ENCODE measurements at places on chromosomes 3 and 15.
A peak's percentile ranks its signal among the peaks of the same experiment; 100 is the strongest.

GRCh38 chr3:192928720-192929119 lies 11.1 kb upstream of the MB21D2 start:
- DNase-seq = no peak

GRCh38 chr3:123805504-123805903 lies 78.6 kb downstream of the MYLK start:
- DNase-seq = no peak

DNA sequence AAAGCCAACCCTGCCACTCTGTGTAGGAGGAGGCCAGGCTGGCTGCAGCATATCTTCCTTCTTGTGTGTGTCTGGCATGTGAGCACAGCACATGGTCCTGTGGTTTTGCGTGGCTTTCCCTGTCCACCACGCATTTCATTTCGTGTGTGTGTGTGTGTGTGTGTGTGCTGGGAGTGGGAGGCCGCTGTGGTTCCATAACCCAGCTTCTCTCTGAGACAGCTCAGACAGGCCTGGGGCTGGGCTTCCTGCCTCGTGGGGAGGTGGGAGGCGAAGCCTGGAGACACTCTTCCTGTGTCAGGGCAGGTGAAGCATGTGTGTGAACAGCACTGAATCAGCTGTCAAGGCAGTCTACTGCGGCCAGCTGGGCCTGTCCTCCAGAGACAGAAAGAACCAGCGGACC lies 16.0 kb upstream of the MRPS22 start:
- DNase-seq = no peak

- no peak for DNase-seq
Measured at GRCh38 chr15:29139540-29140459, 129.8 kb downstream of the NSMCE3 start.

GRCh38 chr3:14125193-14126016 lies 553 bp downstream of the TMEM43 start:
- peak; percentile 43 for DNase-seq

DNA sequence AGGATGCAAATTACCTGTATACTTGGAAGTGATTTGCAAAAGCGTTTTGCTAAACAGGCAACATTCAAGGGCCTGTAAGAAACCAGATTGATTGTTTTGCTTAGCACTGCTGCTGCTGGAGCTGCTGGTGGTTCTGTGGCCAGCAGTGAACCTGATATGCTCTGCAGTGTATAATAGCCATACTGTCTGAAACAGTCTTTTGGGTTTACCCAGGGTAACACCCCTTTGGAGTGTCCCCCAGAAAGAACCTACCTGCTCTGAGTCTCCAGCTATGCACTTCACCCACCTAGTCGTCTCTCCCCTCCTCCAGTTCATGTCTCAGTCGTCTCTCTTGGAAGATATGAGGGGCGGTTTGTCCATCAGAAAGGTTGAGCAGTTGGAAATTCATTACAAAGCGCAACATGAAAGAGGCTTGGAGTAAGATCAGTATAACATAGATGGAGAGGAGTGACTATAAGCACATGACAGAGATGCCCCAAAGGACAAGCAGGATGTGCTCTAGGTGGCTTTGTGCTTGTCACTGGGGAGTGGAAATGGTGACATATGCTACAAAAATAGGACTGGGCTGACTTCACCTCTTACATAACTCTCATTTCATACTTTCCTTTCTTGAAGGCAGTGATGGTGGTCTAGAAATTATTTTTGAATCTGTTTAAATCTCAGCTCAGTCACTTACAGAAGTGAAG lies 3.8 kb downstream of the MKRN2 start:
- DNase-seq = no peak

GRCh38 chr15:39506146-39506545 lies 74.7 kb upstream of the THBS1 start:
- DNase-seq = no peak

DNA sequence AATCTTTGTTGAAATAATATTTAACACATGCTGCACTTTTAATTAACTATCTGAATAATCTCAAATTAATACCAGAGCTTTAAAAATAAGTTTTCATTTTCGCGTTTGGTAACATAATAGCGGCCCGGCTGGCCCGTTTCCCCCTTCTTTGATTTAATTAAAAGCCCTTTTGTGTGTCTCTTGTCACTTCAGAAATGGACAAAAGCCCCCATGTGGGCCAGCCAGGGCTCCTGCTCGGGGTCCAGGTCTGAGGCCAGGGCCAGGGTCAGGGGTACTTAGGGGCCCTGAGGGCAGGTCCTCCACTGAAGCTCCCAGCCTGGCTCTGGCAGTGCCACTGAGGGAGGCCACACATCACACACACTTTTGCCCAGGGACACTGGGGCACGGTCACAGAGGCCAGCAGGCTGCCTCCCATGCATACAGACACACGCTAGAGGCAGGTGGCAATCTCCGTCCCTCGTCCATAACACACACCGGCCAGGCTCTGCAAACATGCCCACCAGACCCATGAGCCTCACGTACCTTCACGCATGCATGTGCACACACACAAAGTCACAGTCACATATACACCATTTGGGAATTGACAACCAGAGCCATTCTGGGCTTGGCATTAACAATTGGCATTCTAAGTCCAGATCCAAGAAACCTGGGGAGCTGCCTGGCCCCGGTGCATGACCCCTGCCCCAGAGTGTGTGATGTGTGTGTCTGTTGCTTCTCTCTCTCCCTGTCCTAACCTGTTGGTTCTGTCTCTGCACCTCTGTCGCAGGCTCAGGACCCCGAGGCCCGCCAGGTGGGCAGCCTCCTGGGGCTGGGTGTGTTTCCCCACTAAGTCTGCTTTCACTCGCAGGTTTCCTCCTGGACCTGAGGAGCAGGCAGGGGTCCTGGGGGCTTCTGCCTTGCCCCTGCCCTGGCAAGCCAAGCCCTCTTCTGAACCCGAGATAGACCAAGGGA lies 38.5 kb downstream of the DNAJB8 start:
- no peak for DNase-seq

- DNase-seq = no peak
Measured at GRCh38 chr3:193826159-193826795, 233.3 kb downstream of the OPA1 start.

GRCh38 chr15:74242441-74243185 lies 6.5 kb downstream of the CCDC33 start:
- DNase-seq = no peak

DNA sequence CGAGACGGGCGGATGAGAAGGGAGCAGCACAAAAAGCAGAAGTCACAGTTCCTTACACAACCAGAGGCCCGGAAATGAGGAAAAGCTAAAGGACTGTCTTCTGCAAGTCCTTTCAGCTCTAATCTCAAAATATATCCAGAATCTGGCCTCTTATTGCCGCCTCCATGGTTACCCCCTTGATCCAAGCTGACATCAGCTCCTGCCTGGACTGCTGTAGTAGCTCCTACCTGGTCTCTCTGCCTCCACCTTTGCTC lies 324.0 kb upstream of the ROPN1 start:
- no peak for DNase-seq

DNA sequence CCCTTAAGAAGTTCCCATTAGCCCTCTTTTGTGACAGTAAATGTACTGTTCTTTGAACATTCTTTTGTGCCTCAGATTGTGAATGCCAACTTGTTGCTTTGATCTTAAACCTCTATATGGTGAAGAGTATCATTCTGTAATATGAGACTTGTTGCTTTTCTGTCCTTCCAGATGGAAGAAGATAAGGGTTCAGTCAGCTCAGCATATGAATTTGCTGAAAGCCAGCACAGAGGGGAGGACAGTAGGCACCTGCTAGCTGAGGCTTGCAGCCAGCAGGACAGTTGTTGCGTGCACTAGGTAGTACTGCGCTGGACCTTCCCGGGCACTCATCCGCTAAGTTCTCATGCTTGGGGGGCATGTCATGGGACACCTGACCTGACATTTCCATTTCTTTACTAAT lies 74.7 kb downstream of the DCUN1D1 start:
- DNase-seq = no peak

GRCh38 chr3:125137358-125138033 lies 75.1 kb downstream of the SLC12A8 start:
- no peak for DNase-seq

DNA sequence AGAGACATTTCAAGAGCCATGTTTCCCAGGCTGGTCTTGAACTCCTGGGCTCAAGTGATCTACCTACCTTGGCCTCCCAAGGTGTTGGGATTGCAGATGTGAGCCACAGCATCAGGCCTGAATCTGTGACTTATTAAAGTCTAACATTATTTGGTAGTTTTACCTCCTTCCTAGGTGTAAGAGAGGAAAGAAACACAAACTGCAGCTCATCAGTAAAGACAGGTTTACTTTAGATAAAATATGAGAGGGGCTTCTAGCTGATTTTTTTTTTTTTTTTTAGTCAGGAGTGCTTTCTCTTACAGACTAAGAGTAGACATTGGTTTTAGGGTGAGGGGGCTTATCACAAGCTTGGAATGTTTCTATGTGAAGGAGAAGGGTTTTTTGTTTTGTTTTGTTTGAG lies 63.9 kb upstream of the RNU6-1 start:
- DNase-seq = no peak

DNA sequence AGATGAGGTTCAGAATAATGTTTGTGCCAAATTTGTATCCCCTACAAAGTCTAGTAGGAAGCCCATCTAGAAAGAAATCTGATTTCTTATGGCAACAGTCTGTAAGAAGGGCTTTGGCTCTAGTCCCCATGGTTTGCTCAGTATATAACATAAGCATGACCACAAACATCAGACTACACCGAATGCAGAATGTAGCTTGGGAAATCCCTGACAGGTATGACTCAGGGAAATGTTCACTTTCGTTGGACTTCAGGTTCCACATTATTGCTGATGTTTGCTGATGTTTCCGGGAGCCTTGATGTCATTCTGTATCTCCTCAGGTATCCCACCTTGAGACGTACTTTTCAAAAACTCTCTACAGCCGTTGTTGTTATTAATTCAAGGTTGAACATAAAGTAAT lies 304.4 kb upstream of the TGFBR2 start:
- DNase-seq = no peak

GRCh38 chr3:75687323-75687722 lies 23.2 kb downstream of the FRG2C start:
- DNase-seq = no peak

- no peak for DNase-seq
Measured at GRCh38 chr15:74041311-74041756, 41.0 kb downstream of the GOLGA6A start.

- DNase-seq = no peak
Measured at GRCh38 chr15:72096796-72097195, 21.2 kb downstream of the MYO9A start.

DNA sequence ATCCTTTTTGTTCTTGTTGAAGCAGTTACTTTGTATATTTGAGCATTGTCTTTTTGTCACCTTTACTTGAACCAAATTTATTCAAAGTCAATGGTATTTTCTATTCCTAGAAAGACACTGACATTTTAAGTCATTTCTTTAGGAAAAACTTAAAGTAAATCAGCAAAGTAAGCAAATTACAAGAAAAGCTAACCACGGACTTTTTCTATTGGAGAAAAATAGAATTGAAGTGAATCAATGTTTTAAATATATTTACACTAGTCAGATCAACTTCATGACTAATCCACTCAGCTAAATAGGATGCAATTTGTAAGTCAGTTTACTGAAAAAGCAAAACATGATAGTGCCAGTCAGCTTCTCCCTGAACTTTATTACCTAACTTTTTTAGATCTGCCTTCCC lies 733.8 kb upstream of the ALCAM start:
- DNase-seq = no peak

DNA sequence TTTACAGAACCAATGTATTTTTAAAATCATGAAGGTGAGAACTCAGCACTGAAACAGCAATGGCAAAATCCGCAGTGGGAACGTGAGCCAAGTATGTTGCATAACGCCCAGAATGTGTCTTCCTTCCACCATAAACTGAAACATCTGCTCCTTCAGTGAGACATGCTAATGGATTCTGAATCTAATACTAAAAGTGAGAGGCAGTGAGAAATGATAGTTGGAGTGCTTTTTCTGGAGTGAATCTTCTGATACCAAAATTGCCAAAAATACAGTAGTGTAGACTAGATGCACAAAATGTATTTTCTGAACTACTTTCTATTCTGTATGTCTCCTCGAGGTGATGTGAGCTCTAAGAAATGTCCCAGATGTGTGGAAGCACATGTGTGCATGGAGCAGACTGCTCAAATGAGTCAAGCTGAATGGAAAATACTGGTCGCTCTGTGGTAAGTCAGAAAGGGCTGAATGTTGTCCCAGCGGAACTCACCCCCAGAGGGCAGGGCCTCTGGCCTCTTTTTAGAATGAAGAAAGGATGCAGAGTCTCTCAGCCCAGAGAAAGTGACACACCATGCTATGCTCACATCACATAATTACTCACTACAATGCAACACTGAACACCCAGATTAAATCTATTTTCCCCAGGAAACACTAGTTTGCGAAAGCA lies 73.0 kb downstream of the ATP10A start:
- no peak for DNase-seq

GRCh38 chr3:143883151-143883550 lies 34.9 kb upstream of the SLC9A9 start:
- DNase-seq = no peak

GRCh38 chr3:68504201-68504600 lies 428.1 kb downstream of the TAFA4 start:
- no peak for DNase-seq

DNA sequence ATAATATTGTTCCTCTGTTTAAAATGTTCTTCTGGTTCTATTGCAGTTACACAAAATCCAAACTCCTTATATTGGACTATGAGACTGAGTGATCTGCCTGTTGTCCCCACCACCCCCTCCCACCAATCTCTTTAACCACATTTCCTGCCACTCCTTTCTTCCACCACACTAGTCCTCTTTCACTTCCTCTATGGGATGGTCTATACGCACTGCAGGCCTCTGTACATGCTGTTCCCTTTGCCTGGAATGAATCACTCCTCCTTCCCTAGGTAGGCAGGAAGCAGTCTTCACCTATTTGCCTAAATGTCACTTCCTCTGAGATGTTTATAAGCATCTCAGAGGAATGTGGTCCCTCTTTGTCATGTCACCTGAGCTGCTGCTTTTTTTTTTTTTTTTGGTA lies 4.0 kb downstream of the MAP2K1 start:
- DNase-seq = no peak

- no peak for DNase-seq
Measured at GRCh38 chr3:65677486-65678010, 361.2 kb downstream of the MAGI1 start.

DNA sequence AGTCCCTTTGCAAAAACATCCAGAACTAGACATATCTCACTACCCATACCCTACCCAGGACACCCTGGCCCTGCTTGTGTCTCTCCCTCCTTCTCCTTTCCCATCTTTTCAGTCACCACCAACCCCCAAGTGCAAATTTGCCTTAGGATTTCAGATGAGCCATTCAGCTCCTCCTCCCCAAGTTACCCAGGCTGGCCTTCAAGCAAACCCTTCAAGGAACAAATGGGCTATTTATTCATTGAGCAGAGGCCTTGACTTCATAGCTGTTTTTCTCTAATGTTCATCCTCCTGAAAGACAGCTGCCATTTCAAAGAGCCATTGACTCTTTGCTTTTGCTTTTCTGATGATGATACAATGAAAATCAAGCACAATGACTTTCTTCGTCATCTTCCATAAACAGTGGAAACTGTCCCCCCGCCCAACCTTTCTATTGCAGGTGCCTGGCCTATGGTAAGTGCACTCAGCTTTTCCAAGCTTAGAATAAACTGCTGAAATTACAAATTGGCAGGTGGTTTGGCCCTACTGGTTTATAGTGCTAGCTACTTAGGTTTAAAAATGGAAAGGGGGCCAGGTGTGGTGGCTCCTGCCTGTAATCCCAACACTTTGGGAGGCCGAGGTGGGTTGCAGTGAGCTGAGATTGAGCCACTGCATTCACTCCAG lies 26.1 kb upstream of the KLHL6 start:
- no peak for DNase-seq
